Left lung (tissue), 14 donors: ENCODE measurements at places on chromosomes 3 and 15. TPM values are rescaled to one million over a fixed set of nuclear protein-coding genes. Genes with fewer than 3 reads are reported as not detected.

GRCh38 chr3:50708620-50709019, 33.9 kb downstream of the DOCK3 start:
- H3K36me3 ChIP-seq, result no peaks in the 10 kb centered on the region
- no peak overlapping the region for H3K27ac ChIP-seq
- no peak for DNase-seq
- H3K27me3 ChIP-seq, result no peaks in the 10 kb centered on the region
- no peak overlapping the region for H3K4me3 ChIP-seq
- H3K4me1 ChIP-seq, result no peaks in the 10 kb centered on the region

- H3K36me3 ChIP-seq, result no peaks in the 10 kb centered on the region
- H3K4me1 ChIP-seq, result no peaks in the 10 kb centered on the region
These were observed 153.5 kb downstream of the SV2B start for GRCh38 chr15:91253605-91254004.

DNA sequence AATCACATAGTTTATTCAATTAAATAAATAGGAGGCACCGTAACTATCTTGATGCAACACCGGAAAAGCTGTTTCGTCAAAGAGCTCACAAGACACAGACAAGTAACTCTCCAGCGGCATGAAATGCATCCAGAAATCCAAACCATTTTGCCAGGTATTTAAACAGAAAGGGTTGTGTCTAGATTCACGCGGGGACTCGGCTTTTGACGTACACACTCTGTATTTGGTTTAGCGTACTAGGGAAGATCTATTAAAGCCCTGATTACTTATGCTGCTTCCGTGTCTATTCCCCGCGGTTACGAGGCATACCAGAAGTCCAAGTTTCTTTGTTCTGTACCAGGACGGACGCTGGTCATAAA, 718 bp downstream of the BNIP2 start:
- H3K27ac ChIP-seq, result peak overlapping the region; percentile 99
- no peaks in the 10 kb centered on the region for H3K36me3 ChIP-seq
- no peak for DNase-seq
- no peaks in the 10 kb centered on the region for H3K27me3 ChIP-seq
- peak overlapping the region; percentile 89 for H3K4me3 ChIP-seq

- no peak overlapping the region for H3K27ac ChIP-seq
- H3K4me1 ChIP-seq, result no peaks in the 10 kb centered on the region
- H3K4me3 ChIP-seq, result no peak overlapping the region
- H3K36me3 ChIP-seq, result no peaks in the 10 kb centered on the region
- peak; percentile 1 for DNase-seq
- no peaks in the 10 kb centered on the region for H3K27me3 ChIP-seq
These were observed 722.5 kb upstream of the CADM2 start for GRCh38 chr3:84236261-84236660.

GRCh38 chr15:95565690-95566089, 764.8 kb upstream of the NR2F2 start:
- no peak overlapping the region for H3K4me3 ChIP-seq
- DNase-seq, result no peak
- no peak overlapping the region for H3K27ac ChIP-seq
- no peaks in the 10 kb centered on the region for H3K4me1 ChIP-seq
- no peaks in the 10 kb centered on the region for H3K36me3 ChIP-seq

Gene CCR2
- total RNA-seq, result 11.5 TPM

Gene DLL4
- total RNA-seq, result 18.1 TPM
